Endodermal cell (in vitro differentiated cells): ENCODE measurements at places on chromosomes 12 and 14. TPM values are rescaled to one million over a fixed set of nuclear protein-coding genes. Genes with fewer than 3 reads are reported as not detected.

Gene BEGAIN
- 1.0 and 1.3 TPM in 2 replicates for total RNA-seq

Gene C3AR1
- total RNA-seq: not detected in 2 replicates

DNA sequence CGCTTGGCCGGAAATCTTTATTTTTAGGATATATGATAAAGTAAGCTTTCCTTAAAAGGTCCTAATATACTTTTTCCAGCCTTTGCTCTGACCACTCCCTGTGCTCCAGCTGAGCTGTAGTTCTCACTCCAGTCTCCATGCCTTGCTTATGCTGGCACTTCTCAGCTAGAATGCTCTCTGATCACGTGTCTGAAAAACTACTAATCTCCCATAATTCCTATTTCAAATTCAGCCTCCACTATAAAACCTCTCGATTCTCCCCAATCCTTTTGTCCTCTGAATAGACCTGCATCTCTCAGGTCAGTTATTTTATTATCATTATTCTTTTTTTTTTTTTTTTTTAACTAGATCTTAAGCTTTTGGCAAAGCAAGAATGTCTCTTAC is 3.7 kb downstream of the BIN2 start:
- peak; percentile 75 for DNase-seq
- H3K27me3 ChIP-seq: no peaks in the 10 kb centered on the region
- no peaks in the 10 kb centered on the region for H3K36me3 ChIP-seq
- no peak overlapping the region for H3K4me3 ChIP-seq
- peak overlapping the region; percentile 91 for H3K27ac ChIP-seq

DNA sequence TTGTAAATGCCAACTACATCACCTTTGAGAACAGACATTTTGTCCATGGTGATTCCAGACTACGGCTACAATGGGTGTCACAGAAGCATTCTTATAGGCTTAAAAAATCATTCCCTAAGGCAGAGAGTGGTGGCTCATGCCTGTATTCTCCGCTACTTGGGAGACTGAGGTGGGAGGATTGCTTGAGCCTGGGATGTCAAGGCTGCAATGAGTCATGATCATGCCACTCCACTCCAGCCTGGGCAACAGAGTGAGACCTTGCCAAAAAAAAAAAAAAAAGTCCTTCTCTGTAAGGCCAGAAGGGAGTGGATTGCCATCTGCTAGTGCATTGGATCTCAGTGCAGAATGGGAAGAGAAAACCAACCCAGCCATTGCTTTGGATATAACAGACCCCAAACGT is 522.5 kb downstream of the VRK1 start:
- H3K4me3 ChIP-seq: no peak overlapping the region
- no peak overlapping the region for H3K27ac ChIP-seq
- DNase-seq: no peak
- no peaks in the 10 kb centered on the region for H3K27me3 ChIP-seq

DNA sequence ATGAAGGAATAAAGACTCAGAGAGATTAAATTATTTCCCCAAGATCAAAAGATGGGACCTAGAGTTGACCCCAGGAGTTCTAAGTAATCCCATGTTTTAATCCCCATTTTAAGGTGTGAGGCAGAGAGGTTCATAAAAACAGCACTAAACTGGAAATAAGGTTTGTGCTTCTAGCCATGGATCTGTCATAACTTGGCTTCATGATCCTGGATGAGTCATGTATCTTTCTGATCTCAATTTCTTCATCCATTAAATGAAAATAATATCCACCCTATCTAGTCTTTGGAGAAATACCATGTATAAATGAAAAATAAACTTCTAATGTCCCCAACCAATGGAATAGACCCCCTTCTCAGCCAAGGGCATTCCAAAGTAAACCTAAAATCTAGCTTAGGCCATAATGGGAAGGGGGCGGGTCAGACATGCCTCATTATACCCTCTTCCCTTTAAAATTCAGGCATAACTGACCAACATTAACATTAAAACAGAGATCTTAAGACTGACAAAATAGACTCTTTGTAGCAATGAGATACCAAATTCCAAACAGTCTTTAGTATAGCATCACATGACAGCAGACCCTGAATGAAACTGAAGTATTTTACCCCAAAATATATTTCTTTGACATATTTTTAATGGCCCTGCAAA is 47.8 kb downstream of the SLC41A2 start:
- H3K27me3 ChIP-seq: no peaks in the 10 kb centered on the region
- H3K27ac ChIP-seq: no peak overlapping the region
- no peak for DNase-seq
- peaks cover 15% of the 10 kb centered on the region for H3K4me1 ChIP-seq
- H3K36me3 ChIP-seq: no peaks in the 10 kb centered on the region
- H3K4me3 ChIP-seq: peak overlapping the region; percentile 4

Gene INSM2
- total RNA-seq: 0.15 to 0.45 TPM (median 0.21 TPM) in 3 replicates
